ENCODE measurements at places on chromosomes 7 and 10.
A peak's percentile ranks its signal among the peaks of the same experiment; 100 is the strongest.

DNA sequence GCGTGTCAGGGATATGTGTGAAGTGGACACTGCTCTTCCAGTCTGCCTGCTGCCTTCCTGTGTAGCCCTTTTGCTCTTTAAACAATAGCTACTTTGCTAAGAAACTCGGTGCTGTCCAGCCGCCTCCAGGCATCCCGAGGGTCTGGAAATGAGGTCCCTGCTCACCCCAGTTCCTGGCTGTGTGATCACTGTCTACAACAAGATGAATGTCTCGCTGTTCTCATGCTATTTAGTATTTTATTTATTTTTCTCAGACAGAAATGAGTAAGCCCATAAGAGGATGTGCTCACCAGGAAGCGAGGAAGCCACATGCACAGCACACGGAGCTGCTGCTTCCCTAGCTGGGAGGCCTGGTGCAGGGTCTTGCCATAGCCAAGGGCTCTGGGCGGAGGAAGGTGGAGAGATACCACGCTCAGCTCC lies 167.0 kb upstream of the PITRM1 start:
- no peak for DNase-seq

DNA sequence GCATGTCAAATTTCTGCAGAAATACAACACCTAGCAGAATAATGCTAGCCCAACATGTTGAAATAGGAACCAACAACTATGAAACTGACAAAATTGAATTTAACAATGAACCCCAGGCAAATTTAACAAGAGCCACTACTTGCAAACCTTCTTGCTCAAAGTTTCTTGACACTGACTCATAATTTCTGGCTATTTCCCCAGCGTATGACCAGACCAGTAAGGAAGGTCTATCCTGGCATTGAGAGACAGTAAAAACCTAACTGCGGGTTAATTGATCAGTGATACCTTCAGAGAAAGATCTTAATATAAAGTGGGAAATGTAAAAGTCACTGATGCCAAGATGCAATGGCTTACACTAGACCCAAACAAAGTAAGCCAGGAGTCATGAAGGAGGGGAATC lies 510.1 kb downstream of the ARL4A start:
- no peak for DNase-seq

- DNase-seq = no peak
Measured at GRCh38 chr7:33667196-33667595, 238.1 kb upstream of the BMPER start.

DNA sequence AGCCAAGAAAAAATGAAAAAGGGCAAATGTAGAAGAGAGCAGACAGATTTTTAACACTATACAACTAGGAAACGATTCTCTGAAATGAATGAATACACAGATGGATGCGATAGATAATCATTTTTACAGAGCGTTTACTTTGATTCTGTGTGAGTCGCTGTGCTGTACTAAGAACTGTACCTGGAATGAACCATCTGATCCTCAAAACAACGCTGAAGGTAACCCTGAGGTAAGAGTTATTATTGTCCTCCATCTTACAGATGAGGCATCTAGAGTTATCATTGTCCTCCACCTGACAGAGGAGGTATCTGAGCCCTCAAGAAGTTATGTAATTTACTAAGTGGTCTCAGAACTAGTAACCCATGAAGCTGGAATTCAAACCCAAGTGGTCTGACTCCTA lies 80.2 kb downstream of the CHCHD3 start:
- no peak for DNase-seq

- no peak for DNase-seq
Measured at GRCh38 chr7:962401-963081, 8.1 kb upstream of the ADAP1 start.

GRCh38 chr7:3630081-3630480 lies 329.0 kb downstream of the SDK1 start:
- DNase-seq = no peak

GRCh38 chr7:155360495-155361345 lies 63.0 kb downstream of the INSIG1 start:
- DNase-seq = no peak

DNA sequence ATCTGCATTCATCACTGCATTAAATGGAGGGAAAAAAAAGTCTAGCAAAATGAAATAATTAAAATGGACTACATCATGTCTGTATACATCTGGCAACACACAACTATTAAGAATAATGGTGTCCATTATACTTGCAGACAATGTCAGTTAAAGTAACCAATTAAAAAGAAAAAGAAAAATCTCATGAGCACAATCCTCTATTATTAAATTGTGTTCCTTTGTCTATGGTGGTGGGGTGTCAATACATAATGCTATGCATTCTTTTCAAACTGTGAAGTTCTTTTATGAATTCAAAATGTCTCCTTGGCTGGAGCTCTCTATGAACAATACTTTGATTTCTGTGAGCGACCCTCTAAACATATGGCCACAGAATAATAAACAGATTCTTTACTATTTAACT lies 63.5 kb downstream of the NRP1 start:
- DNase-seq = no peak

DNA sequence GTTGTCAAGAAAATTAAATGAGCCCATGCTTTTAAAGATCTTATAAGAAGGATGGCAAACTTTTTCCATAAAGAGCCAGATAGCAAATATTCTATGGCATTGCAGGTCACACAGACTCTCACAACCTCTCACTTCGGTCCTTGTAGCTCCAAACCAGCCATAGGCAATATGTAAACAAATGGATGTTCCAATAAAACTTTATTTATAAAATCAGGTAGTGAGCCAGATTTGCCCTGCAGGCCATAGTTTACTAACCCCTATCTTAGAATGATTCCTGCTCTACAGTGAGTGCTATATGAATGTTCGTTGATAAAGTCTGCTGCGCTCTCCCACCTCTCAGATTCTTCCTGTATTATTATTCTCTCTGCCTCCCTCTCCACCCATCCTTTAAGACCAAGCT lies 177.7 kb downstream of the KCNMA1 start:
- DNase-seq = no peak

- no peak for DNase-seq
Measured at GRCh38 chr10:72258617-72259016, 15.1 kb upstream of the DDIT4 start.

- no peak for DNase-seq
Measured at GRCh38 chr7:129315960-129316359, 91.1 kb downstream of the AHCYL2 start.

DNA sequence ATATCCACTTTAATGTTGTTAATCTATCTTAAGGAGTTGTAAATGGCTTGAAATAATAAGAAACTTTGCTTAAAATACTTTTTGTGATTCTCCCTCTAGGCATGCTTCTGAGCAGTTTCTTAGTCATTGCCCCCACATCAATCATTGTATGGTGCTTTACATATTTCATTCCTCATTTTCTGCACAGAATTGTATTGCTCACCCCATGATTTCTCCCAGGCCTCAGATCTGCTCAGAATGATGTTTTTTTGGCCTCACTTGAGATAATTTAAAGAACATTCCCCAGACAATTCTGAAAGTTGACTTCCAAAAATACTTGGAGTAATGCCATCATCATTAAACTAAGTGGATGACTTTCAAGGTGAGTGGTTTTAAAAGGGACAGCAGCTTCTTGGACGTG lies 82.1 kb upstream of the PRPS1L1 start:
- no peak for DNase-seq

DNA sequence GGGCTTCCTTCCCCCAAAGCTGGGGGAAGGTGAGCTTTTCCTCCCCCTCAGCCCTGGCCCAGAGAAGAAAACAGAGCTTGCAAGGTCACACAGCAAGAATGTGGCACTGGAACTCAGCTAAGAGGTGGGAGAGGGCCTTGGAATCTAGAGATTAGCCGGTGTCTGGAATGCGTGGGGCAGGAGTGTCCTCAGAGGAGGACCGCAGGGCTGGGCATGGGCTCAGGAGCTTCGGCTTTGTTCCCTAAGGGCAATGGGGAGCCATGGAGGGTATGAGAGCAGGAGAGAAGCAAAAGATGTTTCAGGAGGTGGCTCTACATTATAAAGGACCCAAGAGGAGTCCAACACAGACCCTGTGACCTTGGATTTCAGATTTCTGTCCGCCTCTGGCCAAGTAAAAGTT lies 127.2 kb upstream of the TNRC18 start:
- DNase-seq = no peak

DNA sequence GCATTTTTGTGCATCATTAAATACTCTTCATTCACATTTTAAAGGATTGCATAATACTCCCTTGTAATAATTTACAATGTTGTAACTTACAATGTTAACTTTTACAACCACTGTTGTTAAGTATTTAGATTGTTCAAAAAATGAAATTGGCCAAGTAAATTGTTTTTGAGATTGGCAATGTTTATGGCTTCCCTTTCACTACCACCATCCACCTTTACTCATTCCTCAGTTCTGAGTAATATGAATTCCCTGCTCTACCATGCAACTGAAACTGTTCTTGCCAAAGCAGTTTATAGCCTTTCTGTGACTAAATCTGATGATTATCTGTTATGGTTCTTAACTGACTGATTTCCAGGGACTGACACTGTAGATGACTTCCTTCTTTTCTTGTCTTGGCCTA lies 80.5 kb upstream of the TMEM106B start:
- DNase-seq = no peak

DNA sequence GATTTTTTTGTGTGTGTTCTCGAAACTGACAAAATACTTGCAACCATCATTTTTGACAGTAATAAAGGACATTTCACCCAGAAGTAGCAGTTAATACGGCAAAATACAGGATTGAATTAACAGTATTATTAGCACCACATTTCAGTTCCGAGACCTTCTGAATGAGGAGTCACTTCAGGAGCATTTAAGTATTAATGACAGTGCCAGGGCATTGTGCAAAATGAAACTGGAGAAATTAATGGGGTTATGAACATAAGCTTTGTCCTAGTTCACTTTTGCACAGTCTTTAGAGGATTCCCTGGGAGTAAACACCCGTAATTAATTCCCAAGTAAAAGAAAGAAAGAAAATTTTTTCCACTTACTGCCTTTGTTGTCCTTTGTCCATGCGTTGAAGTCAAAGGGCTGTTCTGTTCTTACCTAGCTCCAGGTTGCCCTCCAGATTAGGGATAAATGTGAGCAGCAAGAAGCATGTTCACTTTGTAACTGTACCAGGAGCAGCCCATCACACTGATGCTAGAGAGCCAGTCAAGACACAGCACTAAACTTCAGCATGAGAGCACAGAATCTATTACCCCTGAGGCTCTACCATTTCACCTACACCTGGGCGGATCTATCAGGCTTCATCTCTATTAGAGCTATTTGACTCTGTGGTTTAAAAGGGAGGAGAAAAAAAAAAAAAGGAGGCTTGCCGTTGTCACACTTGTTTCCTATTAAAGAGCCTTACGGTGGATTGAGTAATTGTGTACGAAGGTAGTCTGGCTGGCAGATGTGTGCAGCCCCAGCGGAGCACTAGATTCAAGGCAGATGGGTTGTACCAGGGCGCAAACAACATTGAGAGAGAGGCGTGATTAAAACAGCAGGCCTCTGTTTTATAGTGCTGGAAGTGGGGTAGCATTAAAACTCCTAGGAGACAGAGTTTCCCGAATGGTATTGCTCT lies 297.8 kb upstream of the SEMA3A start:
- no peak for DNase-seq

DNA sequence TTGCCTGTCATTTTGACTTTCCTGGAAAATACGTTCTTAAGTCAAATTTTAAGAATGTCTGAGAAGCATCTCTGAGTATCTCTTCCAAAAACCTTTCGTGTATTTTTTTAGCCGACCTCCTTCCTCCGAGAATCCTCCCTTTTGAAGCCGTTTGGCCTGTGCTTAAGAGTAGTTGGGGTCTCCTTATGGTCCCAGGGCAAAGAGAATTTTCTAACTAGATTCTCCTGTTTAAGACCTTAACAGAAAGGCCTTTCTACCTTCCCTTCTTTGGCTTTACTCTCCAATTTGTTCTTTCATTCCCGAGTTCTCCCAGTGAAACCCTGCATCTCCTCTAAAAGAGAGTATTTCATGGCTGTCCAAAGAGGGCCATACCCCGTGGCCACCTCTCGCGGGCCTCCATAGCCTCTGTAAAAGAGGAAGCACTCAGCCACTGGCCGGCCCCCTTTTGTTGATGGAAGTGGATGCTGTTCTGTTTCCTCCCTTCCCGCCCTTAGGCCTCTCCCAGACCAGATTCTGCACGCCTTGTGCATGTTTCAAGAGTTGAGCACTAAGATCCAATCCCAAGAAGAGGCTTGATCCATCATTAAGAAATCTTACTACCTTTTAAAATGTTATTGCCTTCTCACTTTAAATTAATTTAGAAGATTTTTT lies 6.6 kb upstream of the FEZF1 start:
- DNase-seq = no peak

GRCh38 chr10:133294189-133294588 lies 14.5 kb downstream of the TUBGCP2 start:
- DNase-seq = no peak

- peak; percentile 52 for DNase-seq
Measured at GRCh38 chr10:42753507-42754154, 29.0 kb upstream of the BMS1 start.

DNA sequence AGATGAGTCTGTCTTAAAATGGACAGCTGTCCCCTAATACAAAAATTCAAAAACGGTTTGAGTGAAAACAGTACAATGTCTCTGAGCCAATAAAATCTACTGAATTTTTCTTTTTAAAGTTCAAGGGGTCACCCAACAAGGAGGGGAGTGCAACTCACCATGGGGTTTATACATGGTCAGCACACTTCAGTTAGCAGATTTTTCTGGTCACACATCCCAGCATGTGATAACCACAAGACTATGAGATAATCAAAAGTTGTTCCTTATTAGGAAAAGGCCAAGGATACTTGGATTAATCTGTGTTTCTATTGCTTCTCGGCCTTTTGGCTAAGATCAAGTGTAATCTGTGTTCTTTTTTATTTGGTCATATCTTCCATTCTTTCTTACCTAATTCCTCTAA lies 31.6 kb downstream of the ABCB5 start:
- no peak for DNase-seq

DNA sequence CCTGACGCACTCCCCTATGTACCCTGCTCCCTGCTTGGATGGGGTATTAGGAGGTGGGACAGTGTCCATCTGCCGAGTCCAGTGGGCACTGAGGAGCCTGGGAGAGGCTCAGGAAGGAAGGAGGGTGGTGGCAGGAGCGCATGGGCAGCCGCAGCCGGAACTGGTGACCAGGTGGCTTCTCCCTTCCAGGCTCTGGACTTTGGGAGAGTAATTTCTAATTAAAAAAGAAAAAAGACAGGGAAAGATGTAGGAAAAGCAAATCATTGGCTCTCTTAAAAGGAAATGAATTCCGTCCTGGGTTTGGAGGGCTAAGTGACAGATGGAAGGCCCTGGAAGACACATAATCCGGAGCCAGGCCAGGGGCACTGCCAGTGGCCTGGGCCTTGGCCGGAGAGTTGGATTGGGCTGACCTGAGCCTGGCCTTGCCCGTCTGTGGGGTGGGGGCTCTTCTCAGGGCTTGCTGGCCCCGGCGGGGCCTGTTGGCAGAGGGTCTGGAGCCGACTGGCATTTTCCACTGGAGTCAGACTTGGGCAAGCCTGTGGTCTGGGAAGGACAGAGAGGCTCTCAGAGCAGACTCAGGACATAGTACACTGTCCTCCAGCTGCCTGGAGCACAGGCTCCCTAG lies 63.0 kb downstream of the NEURL1 start:
- no peak for DNase-seq

Measured in urothelium cell line (cell line).